ENCODE measurements at places on chromosomes 5 and 9.

GRCh38 chr5:90939211-90939610 is 380.6 kb downstream of the ADGRV1 start:
- no peak for DNase-seq

DNA sequence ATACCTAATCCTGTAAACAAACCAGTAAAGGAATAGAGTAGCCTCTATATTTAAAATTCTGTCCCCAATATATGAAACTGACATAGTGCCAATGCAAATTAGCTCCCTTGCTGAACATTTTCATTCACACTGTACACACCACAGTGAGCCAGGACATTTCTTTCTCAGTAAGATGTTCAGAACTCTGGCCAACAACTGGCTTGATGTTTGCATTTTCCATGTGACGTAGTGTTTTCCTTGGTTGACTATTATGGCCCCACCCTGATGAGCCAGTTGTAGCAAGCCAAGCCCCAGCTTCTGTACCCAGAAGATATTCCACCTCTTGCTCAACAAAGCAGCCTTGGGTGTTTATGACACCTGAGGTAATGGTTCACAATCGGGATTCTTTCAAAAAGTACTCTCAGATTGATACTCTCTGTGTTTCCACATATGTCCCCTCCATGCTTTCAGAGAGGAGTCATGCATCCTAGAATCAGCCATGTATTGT is 17.7 kb upstream of the ANXA1 start:
- no peak for DNase-seq

DNA sequence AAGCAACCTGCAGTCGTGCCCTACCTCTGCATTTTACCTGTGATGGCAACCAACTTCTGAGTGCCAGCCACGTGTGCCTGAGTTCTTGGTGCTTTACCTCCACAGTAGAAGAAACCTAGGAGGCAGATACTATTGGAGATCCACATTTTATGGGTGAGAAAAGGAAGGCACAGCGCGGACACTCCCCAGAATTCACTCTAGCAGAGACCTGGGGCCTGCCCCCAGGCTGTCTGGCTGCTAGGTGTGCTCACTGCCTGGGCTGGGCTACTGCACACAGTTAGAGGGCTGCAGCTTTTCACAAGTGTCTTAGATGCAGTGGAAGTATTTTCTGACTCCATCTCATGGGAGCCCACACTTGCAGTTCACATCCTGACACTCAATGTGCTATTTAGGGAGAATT is 598.8 kb upstream of the ADAMTS16 start:
- no peak for DNase-seq

GRCh38 chr5:74640954-74641734 is 616 bp upstream of the ENC1 start:
- DNase-seq: peak; percentile 84

DNA sequence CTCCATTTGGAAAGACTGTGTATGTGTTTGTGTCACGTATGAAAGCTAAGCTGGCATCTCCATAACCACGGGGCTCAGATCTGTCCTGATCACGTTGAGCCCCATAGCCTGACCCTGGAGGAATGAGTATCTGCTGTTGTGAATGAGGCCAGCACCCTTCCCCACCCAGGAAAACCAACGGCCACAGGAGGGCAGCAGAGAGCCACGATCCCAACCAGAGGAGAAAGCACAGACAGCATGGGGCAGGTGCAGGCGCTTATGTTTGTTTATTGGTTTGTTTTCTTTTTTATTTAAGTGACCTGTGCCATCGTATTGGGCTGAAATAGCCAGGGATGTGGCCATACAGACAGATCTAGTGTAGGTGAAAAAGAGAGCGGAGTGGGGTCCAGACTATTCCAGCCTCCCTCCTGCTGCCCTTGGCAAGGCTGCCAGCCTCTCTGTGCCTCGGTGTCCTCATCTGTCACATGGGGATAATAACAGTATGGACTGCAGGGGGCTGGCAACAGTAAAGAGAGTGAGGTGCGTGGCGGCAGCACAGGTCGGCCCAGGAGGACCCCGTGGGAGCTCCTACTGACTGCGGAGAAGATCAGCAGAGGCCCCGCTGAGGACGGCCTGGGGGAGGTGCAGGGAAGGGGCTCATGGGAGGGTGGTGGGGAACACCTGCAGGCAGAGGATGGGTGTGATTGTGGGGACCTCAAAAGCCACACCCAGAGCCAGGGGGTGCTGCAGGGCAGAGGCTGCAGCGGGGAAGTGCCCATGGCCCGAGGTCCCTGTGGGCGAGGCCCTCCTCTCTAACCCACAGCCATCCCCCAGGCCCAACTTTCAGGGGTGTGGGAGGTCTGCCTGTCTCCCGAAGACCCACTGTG is 12.1 kb downstream of the OR2V2 start:
- DNase-seq: peak; percentile 91

GRCh38 chr5:127885176-127885575 is 182.0 kb downstream of the CCDC192 start:
- no peak for DNase-seq

All from left ventricle myocardium superior (tissue), 1 donor.